ENCODE measurements at places on chromosomes 3 and 15. TPM values are rescaled to one million over a fixed set of nuclear protein-coding genes. Genes with fewer than 3 reads are reported as not detected.

GRCh38 chr3:120488296-120488695, 37.5 kb upstream of the FSTL1 start:
- DNase-seq, result no peak

DNA sequence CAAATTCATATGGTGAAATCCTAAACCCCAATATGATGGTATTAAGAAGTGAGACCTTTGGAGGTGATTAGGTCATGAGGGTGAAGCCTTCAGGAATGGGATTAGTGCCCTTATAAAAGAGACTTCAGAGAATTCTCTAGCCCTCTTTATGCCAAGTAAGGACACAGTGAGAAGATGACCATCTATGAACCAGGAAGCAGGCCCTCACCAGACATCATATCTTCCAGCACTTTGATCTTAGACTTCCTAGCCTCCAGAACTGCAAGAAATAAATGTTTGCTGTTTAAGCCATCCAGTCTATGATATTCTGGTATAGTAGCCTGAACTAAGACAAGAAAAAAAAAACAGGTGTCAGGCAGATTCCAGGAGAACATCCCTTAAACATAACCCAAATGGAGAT, 45.9 kb upstream of the AP4E1 start:
- no peak for DNase-seq

DNA sequence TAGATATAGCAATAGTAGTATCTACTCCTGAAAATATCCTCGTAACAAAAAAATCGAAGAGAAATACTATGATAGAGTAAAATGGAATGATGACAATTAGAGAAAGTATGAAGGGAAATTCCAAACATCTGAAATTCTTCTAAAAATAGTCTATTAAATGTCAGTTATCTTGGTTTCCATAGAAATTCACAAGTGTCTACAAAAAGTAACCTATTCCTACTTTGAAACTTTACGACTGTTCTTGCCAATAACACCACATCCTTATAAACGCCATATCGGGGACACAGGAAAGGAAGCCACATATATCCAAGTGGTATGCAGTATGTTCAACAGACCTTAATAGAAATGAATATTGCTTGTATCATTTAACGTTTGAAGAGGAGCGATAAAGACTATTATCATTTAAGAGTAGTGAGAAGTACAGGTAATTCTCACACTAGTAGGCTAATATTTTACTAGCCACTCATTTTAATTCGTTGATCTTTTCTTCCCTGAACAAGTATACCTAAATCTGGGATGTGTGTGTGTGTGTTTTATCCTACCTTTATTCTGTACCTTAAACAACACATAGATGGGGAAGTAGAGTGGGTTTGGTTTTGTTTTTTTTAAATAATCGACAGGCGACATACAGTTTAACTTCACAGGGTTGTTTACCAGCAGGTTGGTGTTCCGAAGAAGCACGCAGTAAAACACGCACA, 1.2 kb downstream of the GPR176 start:
- DNase-seq, result no peak

GRCh38 chr3:102156426-102156825, 278.4 kb upstream of the ZPLD1 start:
- no peak for DNase-seq

EPB42 gene
- 0.80 TPM for polyA plus RNA-seq

DNA sequence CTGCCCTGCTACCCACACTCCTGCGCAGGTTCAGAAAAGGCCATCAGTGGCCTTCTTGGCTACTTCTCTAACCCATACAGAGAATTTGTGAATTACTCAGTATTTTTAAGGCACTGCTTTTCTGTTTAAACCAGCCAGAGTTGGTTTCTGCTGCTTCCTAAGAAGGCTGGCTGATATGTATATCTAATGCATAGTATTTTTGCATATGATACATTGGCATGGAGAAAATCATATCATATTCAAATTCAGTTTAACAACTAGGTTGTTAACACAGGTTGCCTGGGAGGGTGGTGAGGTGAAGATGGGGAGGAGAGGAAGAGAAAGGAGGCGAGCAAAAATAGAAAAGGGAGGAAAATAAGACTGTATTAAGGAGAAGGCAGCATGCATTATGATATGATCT, 132.8 kb upstream of the ADPGK start:
- no peak for DNase-seq

DNA sequence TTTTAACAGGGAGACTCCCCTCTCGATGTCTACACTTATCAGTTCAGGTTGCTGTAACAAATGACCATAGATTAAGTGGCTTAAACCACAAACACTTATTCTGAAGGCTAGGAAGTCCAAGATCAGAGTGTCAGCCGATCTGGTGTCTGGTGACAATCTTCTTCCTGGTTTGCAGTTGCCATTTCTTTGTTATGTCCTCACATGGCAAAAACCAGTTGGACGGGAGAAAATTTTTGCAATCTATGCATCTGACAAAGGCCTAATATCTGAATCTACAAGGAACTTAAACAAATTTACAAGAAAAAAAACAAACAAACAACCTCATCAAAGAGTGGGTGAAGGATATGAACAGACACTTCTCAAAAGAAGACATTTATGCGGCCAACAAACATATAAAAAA, 116.9 kb upstream of the FOXB1 start:
- no peak for DNase-seq

DNA sequence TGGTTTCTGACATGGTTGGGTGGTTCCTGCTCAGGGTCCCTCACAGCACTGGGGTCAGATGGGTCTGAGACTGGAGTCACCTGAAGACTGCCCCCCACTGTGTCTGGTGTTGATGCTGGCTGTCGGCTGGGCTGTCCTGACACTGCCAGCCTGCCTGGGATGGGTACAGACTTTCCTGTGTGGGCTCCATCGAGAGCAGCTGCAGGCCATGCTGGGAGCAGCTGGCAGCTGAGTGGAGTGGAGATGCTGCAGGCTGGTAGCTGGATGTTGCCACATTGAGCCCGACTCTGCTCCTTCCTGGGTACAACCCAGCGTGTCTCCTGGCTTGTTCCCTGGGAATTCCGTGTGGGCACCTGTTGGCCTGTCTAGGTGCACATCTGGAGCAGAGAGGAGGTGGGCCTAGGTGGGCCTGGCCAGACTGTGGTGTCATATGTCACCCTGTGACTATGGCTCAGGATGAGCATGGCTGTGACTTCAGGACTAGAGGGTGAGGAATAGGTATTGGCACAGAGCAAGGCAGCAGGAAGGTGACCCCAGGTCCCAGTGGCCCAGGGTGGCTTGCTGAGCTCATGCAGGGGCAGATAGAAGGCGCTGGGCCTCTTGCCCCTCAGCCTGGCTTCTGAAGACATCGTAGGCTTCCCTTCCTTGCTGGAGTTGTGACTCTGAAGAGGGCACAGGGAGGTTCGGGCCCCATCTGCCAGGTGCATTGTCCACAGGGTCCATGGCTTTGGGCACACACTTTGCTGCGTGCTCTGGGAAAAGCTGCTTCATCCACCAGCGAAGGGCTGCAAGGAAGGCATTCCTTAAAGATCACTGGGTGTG, 40.0 kb upstream of the PRR23E start:
- no peak for DNase-seq

ZNF501 gene
- 14.8 TPM for polyA plus RNA-seq

ABHD10 gene
- 57.9 TPM for polyA plus RNA-seq

ITIH1 gene
- polyA plus RNA-seq, result not detected

GRCh38 chr3:127814325-127814781, 8.0 kb downstream of the MGLL start:
- no peak for DNase-seq

KBTBD8 gene
- polyA plus RNA-seq, result 1.4 TPM

DNA sequence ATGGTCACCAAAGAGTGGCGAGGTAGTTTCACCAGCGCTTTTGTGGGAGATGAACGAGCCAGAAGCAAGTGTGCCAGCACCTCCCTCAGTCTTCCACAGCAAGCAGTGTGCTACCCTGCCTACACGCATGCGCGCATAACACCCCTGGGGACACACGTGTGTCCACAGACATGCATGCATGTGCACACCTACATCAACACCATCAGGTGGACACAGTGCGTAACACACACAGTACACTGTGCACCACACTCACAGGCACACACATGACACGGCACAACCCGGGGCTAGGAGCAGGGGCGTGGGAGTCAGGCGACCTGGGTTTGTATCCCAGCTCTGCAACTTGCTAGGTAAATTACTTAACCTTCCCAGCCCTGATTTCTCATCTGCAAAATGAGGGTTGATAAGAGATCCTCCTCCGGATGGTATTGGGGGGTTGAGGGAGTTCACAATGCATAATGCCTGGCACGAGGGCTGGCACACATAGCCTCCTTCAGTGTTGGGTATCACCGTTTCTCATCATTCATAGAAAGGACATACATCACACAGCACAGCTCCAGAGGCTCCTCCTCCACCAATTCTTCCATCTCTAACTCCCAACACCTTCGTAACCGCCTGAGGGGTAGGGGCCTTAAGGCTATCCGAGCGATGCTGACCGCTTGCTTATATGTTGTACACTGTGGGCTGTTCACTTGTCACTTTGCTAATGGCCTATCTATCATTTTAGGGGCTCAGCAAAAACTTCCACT, 174.9 kb downstream of the SMAD6 start:
- no peak for DNase-seq

MINAR1 gene
- 1.6 TPM for polyA plus RNA-seq

DNA sequence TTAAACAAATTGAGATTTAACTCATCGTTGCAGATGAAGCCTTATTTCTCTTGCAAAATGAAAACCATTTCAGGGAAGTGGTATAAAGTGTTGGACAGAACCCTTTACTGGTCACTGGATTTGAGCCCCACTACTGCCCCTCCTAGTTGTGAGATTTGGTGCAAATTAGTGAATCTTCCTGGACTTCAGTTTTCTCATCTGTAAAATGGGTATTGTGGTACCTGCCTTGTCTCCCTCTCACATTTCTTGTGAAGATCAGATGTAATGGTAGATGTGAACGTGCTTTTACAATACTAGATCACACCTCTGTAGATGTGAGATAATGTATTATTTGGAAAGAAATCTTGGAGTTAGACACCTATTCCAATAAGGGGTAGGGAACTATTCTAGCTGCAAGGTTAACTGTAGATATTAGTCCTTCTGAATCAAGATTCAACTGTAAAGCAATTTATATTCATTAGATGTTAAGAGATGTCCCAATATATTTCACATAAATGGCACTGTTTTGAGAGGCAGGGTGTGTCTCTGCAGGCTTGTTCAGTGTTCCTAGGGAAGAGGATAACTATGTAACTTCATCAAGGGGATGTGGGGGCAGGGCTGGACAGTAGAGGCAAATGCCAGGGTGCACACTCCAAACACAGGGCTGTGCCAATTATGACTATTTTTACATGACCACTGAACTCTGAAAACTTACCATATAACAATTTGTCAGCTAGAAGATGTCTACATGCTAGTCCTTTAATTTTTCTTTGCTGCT, 112.4 kb upstream of the PFN2 start:
- no peak for DNase-seq

GRCh38 chr15:89155122-89155521, 66.3 kb downstream of the RLBP1 start:
- no peak for DNase-seq

DNA sequence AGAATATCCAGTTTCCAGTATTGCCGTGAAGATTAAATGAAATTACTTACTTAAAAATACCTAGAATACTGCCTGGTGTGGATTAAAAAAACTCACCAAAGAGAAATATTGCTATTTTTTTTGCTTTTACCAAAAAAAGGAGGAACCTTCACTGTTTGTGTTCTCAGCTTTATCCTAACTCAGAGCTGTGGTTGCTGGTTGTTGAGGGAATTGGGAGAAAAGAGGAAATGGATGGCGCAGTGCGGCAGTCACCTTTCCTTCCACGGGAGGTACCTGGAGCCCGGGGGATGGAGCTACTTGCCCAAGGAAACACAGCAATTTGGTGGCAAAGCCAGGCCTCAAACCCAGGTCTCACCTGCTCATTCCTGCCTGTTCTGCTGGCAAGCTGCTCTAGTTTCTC, 270.3 kb downstream of the RPLP1 start:
- DNase-seq, result no peak

- DNase-seq, result no peak
These were observed 522.5 kb downstream of the FOXP1 start for GRCh38 chr3:71061037-71061436.

DNA sequence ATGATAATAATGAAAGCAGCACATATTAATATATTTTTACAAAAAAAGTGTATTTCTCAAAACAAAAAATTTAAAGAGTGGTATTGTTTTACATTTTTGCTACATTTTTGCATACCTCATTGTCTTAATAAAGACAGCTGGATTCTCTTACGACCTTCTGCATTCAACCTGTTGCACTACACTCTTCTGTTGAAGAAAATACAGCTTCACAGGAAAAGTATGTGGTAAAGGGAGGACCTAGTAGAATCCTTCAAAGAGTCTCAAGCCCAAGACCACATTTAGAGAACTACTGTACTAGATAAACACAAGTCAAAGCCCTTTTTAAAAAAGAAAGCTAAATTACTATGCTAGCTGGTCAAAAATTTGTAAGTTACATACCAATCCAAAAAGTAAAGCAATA, 7.9 kb downstream of the ZNF280D start:
- DNase-seq, result no peak

GPR171 gene
- not detected for polyA plus RNA-seq

DNA sequence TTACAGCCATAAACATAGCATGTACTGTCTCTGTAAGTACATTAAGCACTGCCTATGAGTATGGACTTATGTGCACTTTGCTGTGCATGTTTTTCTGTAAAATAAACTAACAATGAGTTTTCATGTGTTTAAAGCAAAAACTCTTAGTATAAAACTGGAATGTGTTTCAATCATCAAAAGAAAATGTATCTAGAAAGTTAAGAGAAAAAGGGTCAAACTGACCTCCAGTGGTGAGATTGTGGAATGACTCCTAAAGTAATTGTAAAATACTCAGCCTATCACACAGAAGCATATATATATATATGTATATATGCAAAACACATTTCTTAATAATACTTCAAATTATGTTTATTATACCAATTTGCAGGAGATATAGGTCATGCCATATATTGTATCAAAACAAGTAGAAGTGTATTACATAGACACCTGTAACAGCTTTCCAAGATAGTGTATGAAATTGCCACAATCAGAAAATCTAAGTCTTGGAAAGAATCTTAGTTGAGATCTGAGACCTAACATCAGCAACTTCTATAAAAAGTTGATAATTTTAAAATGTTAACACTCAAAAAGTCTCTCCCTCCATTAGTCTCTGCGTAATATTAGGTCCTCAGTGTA, 199.6 kb downstream of the FMN1 start:
- no peak for DNase-seq

DNA sequence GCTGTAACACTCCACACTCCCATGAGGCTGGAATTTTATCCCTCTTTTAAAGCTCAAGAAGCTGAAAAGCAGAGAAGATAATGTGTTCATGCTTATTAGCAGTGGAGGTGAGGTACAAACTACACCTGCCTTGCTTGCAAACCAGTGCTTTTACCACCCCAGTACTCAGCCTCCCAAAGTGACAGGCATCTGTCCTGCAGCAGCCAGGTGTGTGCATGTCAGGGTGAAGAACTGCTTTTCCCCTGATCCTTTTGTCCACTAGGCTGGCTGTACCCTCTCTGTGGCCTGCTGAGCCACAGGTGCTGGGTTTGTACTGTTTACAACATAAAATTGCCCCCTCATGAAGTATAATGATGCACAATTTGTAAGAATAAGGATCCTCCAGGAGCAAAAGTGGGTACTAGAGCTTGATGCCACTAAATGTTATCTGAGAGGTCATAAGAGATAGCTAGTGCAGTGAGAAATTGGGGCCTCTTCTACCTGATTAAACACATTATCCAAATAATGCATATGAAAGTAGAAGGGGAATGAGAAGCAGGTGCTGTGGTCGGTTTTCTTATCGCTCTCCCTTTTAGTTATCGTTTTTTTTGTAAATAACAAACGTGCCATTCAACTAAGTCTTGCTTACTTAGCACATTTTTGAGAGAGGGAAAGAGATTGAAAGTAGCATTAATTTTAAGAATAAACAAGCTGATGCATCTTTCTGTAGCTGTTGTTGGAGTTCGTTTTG, 39.2 kb upstream of the GADL1 start:
- no peak for DNase-seq

Data from left kidney (tissue), 8 donors.